ENCODE measurements at places on chromosomes 4 and X.
A peak's percentile ranks its signal among the peaks of the same experiment; 100 is the strongest.

DNA sequence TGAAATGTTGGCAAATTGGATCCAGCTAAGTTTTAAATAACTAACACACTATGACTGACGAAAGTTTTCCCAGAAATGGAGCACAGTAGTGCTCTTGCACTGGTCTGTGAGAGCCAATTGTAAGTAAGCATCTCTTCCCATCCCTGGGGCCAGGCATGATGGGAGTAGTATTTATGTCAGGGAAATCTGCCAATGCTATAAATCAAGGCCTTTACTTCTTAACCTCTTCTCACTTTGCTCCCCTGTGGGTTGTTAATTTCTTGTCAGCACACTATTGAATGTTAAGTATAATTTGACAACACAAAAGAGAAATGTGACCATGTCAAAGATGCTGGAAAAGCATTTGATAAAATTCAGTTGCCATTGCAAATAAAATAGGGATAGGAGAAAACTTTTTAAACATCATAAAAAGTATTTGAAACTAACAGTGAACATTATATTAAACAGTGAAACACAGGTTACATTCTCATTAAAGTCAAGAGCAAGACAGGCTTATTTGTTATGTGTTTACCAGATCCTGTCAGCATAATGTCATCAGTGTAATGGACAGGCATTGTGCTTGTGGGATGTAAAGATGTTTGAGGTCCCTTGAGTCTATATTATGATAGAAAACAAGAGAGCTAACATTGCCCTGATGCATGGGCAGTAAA is 5.0 kb downstream of the F8A1 start:
- DNase-seq = no peak

DNA sequence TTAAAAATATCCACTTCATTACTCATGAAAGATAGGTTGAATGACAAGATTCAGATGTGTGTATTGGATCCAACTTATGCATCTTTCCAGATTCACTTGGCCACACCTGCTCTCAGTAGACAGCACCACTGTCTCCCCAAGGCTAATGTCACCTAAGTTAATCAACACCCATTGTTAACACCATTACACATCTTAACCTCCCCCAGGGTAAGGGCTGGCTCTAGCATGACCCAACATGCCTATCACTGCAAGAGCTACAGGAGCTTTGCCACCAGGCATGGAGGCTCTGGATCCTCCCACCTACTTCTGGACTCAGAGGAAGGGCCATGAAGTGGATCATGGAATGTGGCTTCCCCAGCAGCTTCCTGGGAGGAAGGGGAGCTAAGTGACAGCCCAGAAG is 32.8 kb upstream of the LSM6 start:
- DNase-seq = no peak

DNA sequence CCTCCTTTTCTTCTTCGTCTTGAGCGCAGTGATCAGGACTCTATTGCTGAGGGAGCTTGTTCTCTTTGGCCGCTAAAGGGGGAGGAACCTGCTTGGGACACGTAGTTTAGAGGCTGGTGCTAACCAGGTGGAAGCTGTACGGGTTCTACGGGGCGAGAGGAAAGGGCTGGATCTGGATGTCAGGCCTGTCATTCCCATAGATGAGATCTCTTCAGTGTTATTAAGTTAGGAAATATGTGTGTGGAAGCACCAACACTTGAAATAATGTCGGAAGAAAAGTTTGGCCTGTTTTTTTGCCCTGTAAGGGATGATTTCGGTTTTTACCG is 643 bp downstream of the SRP72 start:
- DNase-seq = peak; percentile 27

GRCh38 chr4:115360431-115360830 is 247.0 kb upstream of the NDST4 start:
- DNase-seq = no peak

- DNase-seq = no peak
These were observed 804.7 kb upstream of the NDST4 start for GRCh38 chr4:115918149-115918548.

- no peak for DNase-seq
These were observed 32.9 kb upstream of the PGM2 start for GRCh38 chr4:37793562-37793961.

- no peak for DNase-seq
These were observed 92.6 kb downstream of the ANTXR2 start for GRCh38 chr4:79980448-79980847.

GRCh38 chr4:24646798-24647460 is 62.6 kb upstream of the DHX15 start:
- no peak for DNase-seq

- no peak for DNase-seq
These were observed 10.4 kb upstream of the PHOX2B start for GRCh38 chr4:41758884-41759283.

GRCh38 chr4:83358410-83358809 is 23.8 kb upstream of the HPSE start:
- no peak for DNase-seq

DNA sequence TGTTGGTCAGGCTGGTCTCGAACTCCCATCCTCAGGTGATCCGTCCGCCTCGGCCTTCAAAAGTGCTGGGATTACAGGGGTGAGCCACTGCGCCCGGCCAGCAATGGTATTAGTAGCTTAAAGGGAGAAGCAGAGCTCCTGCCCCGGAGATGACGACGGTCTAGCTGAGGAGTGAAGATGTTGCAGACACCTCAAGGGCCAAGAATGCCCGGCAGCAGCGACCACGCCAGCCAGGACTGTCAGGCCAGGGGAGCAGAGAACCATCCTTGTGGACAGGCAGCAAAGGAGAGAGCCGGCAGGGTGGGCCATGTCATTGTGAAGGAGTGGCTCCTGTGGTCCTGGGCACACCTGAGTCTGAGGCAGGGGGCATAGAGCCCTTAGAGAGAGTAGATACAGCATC is 210.1 kb upstream of the BCOR start:
- peak; percentile 67 for DNase-seq

GRCh38 chr4:158758142-158758541 is 10.7 kb upstream of the FNIP2 start:
- no peak for DNase-seq

DNA sequence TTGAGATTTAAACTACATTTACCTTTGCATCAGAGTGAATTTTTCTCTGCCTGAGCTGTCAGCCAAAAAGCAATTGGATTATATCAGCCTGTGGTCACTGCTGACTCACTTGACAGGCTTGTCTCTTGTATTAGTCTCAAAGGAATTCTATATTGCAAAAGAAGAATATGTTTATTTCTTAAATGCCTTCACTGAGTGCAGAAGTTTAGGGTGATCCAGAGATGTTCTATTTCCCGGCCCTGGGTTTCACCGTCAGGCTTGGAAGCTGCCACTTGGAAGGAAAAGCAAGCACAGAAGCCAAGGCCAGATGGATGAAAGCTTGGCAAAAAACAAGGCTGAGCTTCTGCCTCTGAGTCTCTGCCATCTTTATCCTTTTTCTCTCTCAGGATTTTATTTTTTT is 80.9 kb downstream of the FAM114A1 start:
- no peak for DNase-seq

- no peak for DNase-seq
These were observed 160.9 kb downstream of the SH2D1A start for GRCh38 chrX:124507246-124507645.

DNA sequence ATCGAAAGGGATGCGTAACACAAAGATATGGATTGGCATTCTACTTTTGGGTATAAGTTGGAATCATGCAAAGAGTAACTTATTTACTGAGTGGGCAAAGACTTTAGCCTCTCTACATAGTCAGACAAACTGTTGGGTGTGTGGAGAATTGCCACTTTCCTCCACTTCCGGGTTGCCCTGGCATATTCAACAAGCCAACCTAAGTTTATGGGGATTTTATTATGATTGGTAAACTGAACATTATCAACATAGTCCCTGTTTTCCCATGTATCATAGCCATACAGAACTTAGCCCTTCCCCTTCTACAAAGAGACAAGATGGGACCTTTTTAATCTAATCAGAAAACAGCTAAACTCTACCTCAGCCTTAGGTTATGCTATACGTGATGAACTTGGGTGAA is 121.6 kb downstream of the AGTR2 start:
- DNase-seq = no peak

DNA sequence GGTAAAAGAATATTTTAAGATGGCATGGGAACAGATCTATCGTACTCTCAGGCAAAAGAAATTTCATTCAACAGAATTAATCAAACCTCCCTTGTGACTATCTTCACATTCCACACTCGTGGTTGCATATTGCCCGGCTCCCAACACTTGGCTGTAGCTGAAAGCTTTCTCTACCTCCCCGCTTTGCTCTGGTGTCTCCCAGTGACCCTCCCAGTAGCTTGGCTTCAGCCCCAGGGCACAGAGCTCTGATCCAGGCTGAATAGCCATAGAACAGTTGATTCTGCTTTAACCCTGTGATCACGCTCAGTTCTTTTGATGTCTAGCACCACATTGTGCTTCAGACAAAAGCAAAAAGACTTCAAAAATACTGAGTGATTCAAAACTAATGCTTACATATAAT is 24.6 kb downstream of the SLC7A11 start:
- DNase-seq = no peak

- no peak for DNase-seq
These were observed 459.5 kb downstream of the RAPGEF2 start for GRCh38 chr4:159562366-159562765.
